ENCODE measurements at places on chromosomes 7 and 10. TPM values are rescaled to one million over a fixed set of nuclear protein-coding genes. Genes with fewer than 3 reads are reported as not detected.

- no peak for DNase-seq
- no peak overlapping the region for H3K4me3 ChIP-seq
- H3K27ac ChIP-seq: no peak overlapping the region
- H3K36me3 ChIP-seq: no peaks in the 10 kb centered on the region
- H3K4me1 ChIP-seq: peaks cover 11% of the 10 kb centered on the region
Measured at GRCh38 chr7:33195264-33195663, 65.9 kb downstream of the BBS9 start.

- peaks cover 10% of the 10 kb centered on the region for H3K36me3 ChIP-seq
- no peak overlapping the region for H3K4me3 ChIP-seq
- no peak overlapping the region for H3K27ac ChIP-seq
- no peak for DNase-seq
- no peaks in the 10 kb centered on the region for H3K4me1 ChIP-seq
Measured at GRCh38 chr7:96676919-96677318, 32.7 kb downstream of the SEM1 start.

- H3K27me3 ChIP-seq: peaks cover 5% of the 10 kb centered on the region
- peaks cover 1% of the 10 kb centered on the region for H3K36me3 ChIP-seq
- H3K4me1 ChIP-seq: peaks cover 12% of the 10 kb centered on the region
Measured at GRCh38 chr7:26629696-26630095, 234.7 kb downstream of the SKAP2 start.

- peaks cover 22% of the 10 kb centered on the region for H3K4me1 ChIP-seq
- no peak overlapping the region for H3K4me3 ChIP-seq
- peaks cover 4% of the 10 kb centered on the region for H3K36me3 ChIP-seq
Measured at GRCh38 chr7:23593706-23594105, 3.5 kb upstream of the CCDC126 start.

DNA sequence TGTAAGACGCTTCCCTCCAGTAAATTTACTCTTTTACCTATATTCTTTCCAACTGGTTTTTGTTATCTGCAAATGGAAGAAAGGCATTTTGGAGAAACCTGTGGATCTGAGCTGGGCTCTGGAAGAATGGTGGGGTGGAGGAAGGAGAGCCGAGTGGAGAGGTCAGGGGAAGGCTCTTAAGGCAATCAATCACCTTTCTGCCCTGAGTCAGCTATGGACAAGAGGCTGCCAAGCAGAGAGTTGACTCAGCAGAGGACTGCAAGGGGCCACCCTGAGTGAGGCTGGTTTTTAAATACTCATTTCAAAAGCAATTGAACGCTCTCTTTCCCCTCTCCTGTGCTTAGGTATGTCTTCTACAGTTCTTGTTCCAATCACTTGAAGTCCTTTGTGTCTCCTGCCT is 81.8 kb downstream of the SPAG6 start:
- H3K4me1 ChIP-seq: peaks cover 4% of the 10 kb centered on the region
- no peak overlapping the region for H3K4me3 ChIP-seq
- H3K27ac ChIP-seq: no peak overlapping the region
- no peaks in the 10 kb centered on the region for H3K36me3 ChIP-seq
- DNase-seq: no peak
- peaks cover 54% of the 10 kb centered on the region for H3K27me3 ChIP-seq

DNA sequence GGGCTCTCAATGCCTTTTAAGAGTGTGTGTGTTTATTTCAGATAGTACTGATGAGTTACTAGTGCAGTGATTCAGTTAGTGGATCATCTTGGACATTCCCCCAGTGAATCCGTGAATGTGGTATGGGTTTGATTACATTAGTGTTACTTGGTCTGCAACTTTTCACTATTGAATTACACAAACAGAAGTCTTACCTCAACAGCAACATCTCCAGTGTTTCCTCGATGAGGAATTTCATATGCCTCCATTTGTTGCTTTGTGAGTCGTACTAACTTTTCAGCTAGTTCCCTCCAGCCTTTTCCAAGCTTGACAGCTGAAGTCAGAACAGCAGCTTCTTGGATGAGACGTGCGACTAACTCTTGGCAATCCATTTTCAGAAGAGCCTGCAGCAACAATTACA is 63.2 kb downstream of the MACC1 start:
- H3K4me1 ChIP-seq: no peaks in the 10 kb centered on the region
- H3K4me3 ChIP-seq: no peak overlapping the region
- no peaks in the 10 kb centered on the region for H3K36me3 ChIP-seq
- no peak for DNase-seq
- H3K27ac ChIP-seq: no peak overlapping the region

Gene IFIT1B
- not detected for total RNA-seq

DNA sequence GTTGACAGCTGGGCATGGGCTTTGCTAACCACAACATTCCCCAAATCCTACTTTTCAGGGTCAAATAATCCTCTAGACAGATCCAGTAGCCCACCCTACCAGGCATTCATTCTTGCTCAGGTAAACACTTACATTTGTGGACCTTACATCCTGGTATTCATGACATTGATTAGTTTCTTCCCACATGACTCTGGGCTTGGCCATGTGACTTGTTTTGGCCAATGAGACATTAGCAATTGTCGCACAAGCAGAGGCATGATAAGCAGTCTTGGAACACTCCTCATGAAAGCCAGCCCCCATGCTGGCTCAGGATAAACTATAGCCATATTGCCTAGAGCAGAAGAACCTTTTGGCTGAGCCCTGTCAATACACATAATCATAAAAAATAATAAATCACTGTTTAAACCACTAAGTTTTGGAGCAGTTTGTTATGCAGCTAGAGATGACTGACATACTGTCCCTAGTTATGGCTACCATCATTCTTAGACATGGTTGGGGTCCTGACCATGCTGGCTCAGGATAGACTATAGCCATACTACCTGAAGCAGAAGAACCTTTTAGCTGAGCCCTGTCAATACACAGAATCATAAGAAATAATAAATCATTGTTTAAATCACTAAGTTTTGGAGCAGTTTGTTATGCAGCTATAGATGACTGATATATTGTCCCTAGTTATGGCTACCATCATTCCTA is 6.3 kb upstream of the COL13A1 start:
- no peak for DNase-seq
- peaks cover 6% of the 10 kb centered on the region for H3K4me1 ChIP-seq
- no peak overlapping the region for H3K4me3 ChIP-seq
- peaks cover 29% of the 10 kb centered on the region for H3K27me3 ChIP-seq

DNA sequence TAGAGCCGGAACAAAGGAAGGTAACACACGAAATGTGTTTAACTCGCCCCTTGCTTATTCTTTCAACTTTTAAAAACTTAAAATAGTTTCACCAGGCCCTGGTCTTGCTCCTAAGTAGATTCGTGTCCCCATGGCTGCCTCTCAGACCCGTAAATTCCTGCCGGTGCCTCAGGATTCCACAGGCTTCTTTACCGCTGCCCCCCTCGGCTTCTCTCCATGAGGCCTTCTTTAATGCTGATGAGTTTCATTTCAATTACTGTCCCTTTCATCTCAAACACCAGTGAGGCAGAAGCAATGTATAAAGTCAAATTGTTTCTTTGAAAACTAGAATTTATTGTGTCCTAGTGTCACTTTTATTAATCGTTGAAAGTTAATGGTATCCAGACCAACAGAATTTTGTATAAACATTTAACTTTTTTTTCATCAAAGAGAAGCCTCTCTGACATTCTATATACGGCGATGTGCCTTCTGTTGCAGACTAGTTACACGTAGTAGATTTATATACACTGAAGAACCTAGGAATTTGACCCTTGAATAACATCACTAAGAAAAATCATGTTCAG is 225.2 kb downstream of the C7orf25 start:
- DNase-seq: no peak
- no peaks in the 10 kb centered on the region for H3K4me1 ChIP-seq
- H3K4me3 ChIP-seq: no peak overlapping the region
- no peak overlapping the region for H3K27ac ChIP-seq

DNA sequence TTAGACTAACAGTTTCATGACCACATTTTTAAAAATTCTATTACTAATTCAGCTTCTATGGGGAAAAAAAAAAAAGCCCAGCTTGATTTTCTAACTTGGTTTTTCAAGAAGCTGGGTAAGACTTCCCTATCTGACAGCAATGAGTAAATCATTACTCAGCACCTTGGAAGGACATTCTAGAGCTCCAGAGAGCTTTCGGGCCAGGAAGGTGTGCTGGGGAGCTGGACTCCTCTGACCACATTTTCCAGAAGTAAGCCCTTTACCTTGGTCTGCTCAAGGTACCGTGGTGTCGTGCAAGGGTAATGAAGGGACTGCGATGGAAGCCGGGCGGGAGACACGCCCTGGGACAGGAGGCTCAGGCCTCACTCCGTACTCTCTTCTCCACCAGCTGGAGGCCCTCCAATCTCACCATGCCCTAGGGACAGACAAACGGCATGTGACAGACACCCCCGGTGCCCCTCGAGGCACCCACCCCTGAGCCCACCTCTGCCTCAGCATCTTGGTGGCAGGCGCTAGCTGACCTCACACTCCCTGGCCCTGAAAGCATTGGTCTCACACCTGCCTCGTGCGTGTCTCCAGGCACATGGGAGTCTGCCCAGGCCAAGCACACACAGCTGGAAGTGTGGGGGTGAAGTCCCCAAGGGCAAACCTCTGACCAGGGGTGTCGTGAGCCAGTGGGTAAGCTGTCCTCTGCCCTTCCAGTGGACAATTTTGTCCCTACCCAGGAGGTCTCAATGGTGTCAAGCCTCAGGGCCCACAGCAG is 152.1 kb downstream of the OAT start:
- no peaks in the 10 kb centered on the region for H3K4me1 ChIP-seq
- H3K27ac ChIP-seq: no peak overlapping the region
- no peaks in the 10 kb centered on the region for H3K36me3 ChIP-seq
- H3K4me3 ChIP-seq: no peak overlapping the region

DNA sequence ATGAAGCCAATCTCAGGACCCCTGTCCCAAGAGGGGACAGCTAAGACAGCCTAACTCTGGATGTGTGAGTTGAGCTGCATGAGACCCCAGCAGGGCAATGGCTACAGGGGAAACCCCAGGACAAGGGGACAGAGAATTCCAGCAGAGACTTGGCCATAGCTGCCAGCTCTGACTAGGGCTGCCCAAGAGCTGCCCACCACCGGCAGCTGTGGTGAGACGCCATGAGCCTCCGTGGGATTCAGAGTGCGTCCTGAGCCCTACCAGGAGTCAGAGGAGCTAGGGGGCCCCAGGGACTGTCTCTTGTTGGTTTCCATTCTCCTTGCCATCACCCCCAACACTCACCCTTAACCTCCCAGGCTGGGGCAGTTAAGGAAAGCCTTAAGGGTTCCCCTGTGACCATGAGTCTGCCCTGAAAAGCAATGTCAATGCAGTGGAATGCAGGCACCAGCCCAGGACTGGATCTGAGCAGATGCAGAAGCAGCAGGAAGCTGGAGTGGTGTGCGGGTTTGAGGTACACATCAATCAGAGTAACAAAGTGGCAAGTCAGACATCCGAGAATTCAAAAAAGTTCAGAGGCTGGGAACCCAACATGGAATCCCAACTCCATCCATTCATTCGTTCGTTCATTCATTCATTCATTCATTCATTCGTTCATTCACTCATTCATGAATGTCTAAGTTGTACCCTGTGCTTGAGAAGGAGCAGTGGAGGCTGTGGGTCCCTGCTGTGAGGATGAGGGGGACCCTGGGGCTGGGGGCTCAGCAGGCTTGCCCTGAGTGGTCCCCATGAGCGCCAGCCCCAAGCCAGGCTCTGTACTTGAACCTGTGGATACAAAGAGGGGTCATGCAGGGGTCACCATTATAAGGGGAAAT is 52.9 kb downstream of the C10orf120 start:
- DNase-seq: no peak
- H3K4me1 ChIP-seq: no peaks in the 10 kb centered on the region
- no peak overlapping the region for H3K27ac ChIP-seq

GRCh38 chr7:127571741-127572505 is 13.5 kb downstream of the GCC1 start:
- H3K36me3 ChIP-seq: no peaks in the 10 kb centered on the region
- H3K27me3 ChIP-seq: no peaks in the 10 kb centered on the region
- H3K4me1 ChIP-seq: no peaks in the 10 kb centered on the region
- no peak overlapping the region for H3K27ac ChIP-seq

Gene ABCB4
- total RNA-seq: not detected

Gene HNRNPA2B1
- 667 TPM for total RNA-seq

DNA sequence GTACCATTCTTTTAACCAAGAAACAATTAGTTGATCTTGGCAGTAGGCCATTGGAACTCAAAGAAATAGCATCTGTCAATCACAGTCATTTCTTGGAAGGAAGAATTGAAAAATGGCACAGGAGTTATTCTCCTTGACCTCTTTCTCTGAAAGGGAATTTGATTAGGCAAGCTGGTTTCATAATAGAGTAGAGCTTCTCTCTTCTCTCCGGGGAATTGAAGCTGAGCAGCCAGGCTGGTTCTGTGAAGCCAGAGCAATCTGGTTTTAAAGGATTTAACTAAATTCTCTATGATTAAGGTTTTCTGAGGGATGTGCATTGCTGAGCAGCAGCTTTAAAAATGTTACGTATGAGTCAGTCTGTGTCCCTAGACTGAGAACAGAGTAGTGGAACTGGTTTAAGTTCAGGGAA is 70.2 kb downstream of the AHCYL2 start:
- H3K4me3 ChIP-seq: no peak overlapping the region

DNA sequence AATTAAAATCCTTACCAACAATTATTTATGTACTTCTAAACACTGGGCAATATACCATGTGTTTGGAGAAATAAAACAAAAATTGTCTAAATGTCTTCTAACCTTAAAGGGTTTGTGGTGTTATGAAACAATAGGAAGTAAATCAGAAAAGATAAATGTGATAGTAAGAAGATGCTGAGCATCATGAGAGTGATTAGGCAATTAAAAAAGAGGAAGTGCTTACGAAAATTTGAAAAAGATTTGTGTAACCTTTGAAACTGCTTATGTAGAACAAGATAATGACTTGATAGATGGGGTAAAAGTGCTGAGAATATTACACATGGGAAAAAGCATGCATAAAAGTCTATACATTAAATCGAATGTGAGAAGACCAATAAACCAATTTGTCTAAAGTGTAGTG is 573.4 kb upstream of the CNTNAP2 start:
- H3K4me3 ChIP-seq: no peak overlapping the region
- no peak for DNase-seq
- H3K36me3 ChIP-seq: no peaks in the 10 kb centered on the region
- H3K27me3 ChIP-seq: no peaks in the 10 kb centered on the region

GRCh38 chr10:52908478-52908877 is 135.9 kb upstream of the MBL2 start:
- no peak for DNase-seq
- H3K27ac ChIP-seq: no peak overlapping the region
- H3K4me1 ChIP-seq: no peaks in the 10 kb centered on the region
- no peak overlapping the region for H3K4me3 ChIP-seq

Gene METTL27
- total RNA-seq: 0.74 TPM

DNA sequence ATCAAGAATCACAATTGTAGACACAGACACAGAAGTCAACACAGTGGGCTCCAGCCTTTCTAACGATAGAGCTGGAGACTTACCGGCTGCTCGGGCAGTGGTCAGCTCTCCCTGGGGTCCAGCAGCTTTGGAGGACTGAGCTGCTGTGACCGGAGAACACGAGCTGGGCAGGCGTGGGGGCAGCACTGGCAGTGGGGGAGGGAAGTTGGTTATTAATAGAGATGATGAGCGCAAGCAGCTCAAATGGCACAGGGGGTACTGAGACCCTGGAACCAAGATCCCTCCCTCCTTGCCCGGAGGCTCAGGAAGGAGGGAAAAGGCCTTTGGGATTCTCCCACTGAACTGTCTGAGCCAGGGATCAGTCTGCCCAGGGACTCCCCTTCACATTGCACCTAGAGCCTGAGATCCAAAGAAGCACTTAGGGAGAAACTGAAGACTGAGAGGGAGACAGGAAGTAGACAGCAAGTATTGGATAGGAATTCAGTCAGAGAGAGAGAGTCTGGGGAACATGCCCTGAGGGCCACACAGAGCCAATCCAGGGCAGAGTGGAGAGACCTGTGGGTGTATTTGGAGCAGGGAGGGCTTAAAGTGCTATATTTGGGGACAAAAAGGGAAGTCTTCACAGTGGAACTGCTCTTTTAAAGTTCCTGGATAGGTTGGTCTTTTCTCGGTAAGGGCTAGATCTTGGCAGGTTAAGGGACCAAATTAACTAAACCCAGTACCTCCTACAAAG is at the start of gene MYOZ1:
MYOZ1 (minus strand) TSS at position 147 of the 733 bp plus-strand sequence. CDS start 1,457 bp downstream, outside the sequence.
- peaks cover 7% of the 10 kb centered on the region for H3K27me3 ChIP-seq
- H3K36me3 ChIP-seq: no peaks in the 10 kb centered on the region
- H3K27ac ChIP-seq: no peak within 1 kb of the TSS

Measured in activated naive CD8-positive, alpha-beta T cell treated with anti-CD3 and anti-CD28 coated beads, Interleukin-2, amount 10 ng/mL, durations not matched to agents 7 days and 5 days (primary cell).